IPS-NIHi11 (cell line): ENCODE measurements at places on chromosomes 4 and X.

DNA sequence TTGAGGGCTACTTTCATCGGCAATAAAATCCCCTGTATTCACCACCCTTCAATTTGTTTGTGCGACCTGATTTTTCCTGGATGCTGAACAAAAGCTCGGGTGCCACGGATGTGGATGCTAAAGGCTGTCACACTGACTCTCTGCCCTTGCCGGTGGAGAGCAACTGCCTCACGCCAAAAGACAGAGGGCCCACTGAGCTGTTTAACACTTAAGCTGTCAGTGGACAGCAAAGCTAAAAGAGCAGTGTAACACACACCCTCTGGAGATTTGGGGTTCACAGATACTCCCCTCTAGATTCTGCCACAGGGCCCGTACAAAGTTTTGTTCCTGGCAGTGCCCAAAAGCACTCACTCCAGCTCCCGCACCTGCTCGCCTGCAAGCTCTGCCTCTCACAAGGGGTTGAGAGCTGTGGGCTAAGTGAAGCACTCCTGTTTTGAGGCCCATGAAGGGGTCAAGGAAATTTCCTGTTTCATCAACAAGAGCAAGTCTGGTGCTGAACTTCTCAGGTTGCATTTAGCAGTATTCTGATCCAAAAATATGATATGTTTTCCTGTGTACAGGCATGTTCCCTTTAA, 1571.9 kb downstream of the ADGRL3 start:
- no peak for DNase-seq

- no peak for DNase-seq
Observed at GRCh38 chr4:172630280-172630679, 538.3 kb upstream of the GALNT7 start.

DNA sequence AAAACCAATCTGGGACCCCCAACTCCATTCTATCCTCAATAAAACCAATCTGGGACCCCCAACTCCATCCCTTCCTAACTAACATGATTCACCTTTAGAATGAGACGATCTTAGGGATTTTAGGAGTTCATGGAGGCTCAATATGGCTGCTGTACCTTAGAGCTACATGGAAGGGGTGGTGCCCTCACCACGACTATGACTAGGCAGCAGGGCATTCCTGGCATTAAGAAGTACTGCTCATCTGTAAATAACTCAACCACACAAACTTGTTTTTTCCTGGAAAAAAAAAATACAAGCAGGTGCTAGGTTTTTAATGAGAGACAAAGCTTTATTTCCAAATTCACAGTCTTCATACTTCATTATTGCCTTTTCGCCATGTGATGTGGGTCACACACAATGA, 346.5 kb upstream of the FAT1 start:
- no peak for DNase-seq

DNA sequence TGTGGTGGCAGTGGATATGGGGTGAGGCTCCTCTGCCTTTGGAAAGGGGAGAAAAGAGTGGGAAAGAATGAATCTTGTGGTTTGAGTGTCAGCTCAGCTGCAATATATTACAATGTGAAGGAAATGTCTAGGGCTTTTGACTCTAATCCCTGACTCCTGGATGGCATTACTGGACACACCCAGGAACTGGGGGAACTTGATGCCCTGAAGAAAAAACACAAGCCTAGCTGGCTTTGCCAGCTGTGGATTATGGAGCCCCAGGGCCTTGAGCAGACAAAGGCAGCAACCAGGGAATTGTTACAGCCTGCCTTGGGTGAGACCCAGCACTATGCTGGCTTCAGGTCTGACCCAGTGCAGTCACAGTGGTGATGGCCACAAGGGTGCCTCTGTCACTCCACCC, 57.1 kb upstream of the CYSLTR1 start:
- DNase-seq: no peak

GRCh38 chrX:95629737-95630136, 1054.9 kb upstream of the DIAPH2 start:
- no peak for DNase-seq

DNA sequence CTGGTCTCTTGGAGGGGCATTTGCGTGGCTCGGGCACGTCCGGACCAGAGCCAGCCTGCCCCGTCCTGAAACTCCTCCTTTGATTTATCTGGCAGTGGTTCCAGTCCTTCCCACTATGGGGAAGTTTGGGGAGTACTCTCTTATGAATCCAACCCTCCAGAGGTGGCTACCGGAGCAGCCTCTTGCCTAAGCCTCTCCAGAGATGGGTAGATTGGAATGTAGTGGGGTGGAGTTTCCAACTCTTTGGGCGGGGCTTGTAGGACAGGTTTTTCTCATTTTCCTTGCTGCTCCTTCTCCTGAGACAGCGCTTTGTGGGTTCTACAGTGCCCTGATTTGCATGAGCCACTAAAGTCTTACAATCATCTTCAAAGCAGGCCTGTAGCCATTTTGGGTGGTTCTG, 60.1 kb upstream of the XAGE1B start:
- peak; percentile 14 for DNase-seq

- no peak for DNase-seq
Observed at GRCh38 chr4:101258883-101259282, 88.4 kb downstream of the PPP3CA start.

DNA sequence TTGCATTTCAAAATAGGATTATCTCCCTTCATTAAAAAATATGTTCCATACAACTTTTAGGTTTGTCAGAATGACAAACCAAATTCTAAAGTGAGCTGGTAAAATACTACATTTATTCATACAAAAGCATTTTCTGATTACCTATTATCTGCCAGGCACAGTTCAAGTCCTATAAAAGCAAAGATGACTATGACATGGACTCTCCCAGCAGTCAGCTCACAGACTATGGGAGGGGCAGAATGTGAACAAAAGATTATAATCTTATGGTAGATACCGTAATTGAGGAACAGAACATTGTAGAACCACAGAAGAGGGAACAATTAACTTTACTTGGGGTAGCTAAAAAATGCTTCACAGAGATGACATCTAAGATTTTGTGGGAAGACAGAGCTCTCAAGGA, 12.4 kb downstream of the PAQR3 start:
- DNase-seq: no peak

DNA sequence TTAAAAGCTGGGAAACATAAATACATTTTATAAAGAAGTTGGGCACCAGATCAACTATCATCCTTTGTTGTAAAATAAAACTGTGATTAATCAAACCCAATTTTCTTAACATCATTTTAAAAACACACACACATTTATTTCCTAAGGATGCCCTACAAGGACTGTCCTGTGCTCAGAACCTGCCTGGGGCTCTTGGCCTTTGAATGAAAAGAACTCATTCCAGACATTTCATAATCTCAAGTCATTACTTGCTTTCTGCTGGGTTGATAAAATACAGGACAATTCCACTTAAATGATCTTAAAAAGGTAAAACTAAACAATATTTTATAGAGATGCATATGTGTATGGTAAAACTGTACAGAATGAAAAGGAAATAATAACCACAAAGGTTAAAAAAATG, 2.8 kb downstream of the SH3D19 start:
- no peak for DNase-seq

DNA sequence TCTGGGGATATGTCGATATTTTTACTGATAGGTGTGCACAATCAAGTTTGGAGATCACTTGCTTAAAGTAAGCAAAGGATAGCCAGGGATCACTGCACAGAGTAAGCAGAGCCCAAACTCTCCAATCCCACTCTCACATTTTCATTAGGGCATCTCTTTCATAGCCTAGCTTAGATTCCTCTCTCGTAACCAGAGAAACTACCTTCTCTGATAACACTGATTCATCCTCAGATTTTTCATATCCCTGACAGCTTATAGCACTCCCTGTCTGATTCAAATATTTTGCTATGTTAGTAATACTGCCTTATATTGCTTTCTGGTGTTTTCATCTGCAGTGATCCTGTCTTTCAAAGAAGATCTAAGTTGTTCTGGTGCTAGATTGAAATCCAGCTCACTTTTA, 123.7 kb downstream of the CBLL2 start:
- DNase-seq: no peak

- DNase-seq: no peak
Observed at GRCh38 chr4:11228530-11228929, 200.2 kb downstream of the HS3ST1 start.

- no peak for DNase-seq
Observed at GRCh38 chr4:94814237-94814636, 56.5 kb downstream of the BMPR1B start.

- no peak for DNase-seq
Observed at GRCh38 chr4:152700151-152700550, 20.4 kb upstream of the TMEM154 start.

- no peak for DNase-seq
Observed at GRCh38 chr4:77021614-77022089, 54.1 kb downstream of the CCNI start.

- no peak for DNase-seq
Observed at GRCh38 chrX:38881727-38882126, 80.5 kb downstream of the MID1IP1 start.

- DNase-seq: no peak
Observed at GRCh38 chr4:178599521-178599920, 1157.3 kb upstream of the AGA start.

GRCh38 chrX:37010496-37010895, 2.3 kb downstream of the FAM47C start:
- DNase-seq: no peak

DNA sequence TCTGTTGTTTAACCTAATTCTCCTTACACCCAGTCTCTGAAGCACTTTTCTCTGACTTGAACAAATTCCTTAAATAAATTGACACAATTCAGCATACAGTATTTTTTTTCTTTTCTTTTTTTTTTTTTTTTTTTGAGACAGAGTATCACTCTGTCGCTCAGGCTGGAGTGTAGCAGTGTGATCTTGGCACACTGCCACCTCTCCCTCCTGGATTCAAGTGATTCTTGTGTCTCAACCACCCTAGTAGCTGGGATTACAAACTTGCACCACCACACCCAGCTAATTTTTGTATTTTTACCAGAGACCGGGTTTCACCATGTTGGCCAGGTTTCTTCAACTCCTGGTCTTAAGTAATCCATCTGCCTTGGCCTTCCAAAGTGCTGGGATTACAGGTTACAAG, 1498.1 kb upstream of the PCDH10 start:
- DNase-seq: no peak

DNA sequence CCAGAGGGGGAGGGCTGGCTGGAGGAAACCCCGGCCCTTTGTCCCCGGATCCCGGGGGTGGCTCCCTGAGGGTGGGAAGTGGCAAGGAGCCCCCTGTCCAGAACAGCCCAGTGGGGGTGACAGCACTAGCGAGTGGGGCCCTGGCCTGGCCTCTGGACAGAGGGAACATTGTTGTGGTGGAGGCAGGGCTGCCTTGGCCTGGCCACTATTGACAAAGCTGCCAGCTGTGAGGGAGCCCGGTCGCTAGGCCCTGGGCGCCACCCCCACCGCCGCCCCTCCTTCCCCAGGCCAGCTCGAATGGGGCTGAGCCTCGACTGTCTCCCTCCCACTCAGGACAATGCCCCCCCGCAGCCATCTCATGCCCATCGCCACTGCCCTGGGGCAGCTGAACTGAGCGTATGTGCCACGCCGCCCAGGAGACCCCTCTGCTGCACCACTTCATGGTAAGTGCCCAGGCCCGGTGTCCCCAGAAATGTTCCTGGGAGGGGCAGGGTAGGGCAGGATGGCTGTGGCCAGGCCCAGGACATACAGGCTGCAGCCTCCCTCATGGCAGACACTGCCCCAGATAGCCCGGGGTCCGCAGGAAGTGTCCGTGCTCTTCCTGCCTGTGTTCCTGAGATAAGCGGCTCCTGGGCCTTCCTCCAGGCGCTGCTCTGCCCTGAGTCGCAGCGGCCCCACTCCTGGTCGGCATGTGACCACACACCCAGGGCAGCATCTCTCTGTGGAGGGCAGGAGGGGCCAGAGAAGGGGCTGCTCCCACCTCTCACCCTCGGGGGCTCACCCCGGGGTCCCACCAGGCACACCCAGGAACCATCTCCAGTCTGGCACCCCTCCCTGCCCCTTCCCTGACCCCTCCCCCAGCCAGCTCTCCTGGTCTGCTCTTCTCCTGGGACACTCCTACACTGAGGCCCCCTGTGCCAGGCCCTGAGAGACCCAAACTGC, 1.4 kb downstream of the PLXNB3 start:
- no peak for DNase-seq

- no peak for DNase-seq
Observed at GRCh38 chr4:183541010-183541751, 36.3 kb downstream of the ING2 start.

GRCh38 chr4:94479358-94480141, 27.8 kb downstream of the PDLIM5 start:
- no peak for DNase-seq

GRCh38 chr4:103104886-103105285, 5.3 kb upstream of the BDH2 start:
- DNase-seq: no peak

DNA sequence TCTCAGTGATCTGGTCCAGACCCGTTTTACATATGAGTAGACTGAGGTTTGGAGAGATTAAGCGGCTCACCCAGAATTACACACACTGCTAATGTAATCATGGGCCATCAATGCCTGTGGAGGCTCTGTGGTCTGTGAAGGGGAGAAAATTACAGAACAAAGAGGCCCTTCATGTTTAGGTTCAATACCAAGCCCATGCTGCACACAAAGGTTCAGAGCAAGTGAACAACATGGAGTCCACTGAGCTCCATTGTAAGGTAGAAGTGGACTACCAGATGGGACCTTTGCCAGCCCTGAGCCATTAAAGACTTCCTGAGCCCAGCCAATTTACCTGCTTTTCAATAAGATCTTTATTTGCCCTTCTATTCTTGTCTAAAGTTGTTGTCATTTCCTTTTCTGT, 109.8 kb downstream of the LUZP4 start:
- DNase-seq: no peak

DNA sequence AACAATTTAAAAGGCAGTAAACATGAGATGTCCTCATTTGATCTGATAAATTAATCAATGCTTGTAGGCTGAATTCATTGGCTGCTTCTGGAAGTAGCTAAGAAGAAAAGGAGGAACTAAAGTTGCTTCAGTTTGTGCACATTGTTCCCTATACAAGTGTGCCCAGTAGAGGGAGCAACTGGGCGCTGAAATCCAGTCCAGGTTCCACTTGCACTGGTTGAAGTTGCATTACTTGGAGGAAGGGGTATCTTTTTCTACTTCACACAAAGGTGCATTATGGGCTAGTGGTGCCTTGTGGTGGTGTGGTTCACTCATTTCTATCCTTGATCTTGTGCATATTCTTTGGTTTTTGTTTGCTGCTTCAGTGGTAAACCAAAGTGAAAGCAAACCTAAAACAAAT, 67.9 kb upstream of the SOX3 start:
- DNase-seq: peak; percentile 30

DNA sequence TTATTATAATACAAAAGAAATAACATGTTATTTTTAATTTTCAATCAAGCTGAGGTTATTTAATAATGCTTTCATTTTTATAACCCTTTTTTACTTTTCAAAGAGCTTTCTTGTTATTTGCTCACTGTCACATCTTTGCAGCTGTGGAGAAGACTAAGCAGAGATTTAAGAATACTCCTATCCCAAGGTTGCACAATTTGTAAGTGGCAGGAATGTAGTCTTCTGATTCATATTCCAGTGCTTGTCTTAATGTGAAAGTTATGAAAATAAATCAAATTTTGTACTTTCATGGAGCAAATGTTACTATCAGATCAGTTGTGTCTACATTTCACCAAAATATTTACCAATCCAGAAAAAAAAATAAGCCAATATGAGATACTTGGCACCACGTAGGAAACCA, 86.6 kb downstream of the DDIT4L start:
- DNase-seq: no peak
